ENCODE measurements at places on chromosomes 2 and 18.

GRCh38 chr2:22273853-22274252, 1111.1 kb upstream of the KLHL29 start:
- DNase-seq: no peak

DNA sequence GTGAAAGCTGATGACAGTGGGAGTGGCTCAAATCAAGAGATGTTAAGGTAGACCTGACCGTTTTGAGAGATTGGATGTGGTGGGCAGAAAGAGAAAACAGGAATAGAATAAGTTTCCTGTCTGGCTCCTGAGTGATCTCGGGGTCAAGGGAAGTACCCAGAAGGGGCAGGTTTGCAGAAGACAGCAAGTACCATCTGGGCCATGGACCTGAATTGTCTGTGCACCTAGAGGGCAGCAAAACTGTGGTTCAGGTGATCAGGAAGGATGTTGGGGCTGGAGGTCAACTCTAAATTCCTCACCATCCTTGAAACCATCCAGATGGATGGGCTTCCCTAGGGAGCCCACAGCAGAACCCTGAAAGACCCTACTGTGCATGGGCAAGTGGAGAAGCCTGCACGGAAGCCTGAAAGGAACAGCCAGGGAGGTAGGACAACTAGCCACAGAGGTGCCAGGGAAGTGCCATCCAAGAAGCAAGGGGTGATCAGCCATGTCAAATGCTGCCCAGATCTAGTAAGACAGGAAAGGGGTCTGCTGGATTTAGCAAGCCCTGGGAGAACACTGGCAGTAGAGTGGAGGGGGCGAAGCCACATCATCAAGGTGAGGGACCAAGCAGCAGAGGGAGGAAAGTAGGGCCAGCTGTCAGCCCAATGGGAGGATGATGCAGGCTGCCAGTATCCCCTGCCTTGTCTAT, 8.0 kb downstream of the TEX261 start:
- DNase-seq: no peak

GRCh38 chr2:212535996-212536816, 2.4 kb downstream of the ERBB4 start:
- no peak for DNase-seq

GRCh38 chr18:37252342-37252741, 313.3 kb downstream of the CELF4 start:
- no peak for DNase-seq

DNA sequence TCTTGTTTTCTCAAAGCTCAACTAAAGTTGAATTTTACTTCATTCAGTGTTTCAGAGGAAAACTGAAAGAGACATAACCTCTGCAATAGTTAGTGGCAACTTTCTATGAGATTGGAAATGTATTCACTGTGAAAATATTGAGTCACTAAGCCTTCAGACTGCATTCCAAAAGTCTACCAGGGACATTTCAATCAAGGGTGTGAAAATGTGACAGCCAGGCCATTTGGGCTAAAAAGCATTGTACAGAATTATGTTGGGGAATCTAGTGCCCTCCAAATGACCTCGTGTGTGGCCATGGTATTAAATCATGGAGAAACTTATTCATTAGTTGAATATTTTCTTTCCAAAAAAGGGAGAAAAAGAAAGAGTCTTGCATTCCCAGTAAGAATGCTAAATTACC, 251.9 kb downstream of the GRB14 start:
- no peak for DNase-seq

GRCh38 chr2:167962436-167963226, 284.8 kb downstream of the STK39 start:
- DNase-seq: no peak

GRCh38 chr2:2022941-2023586, 278.7 kb upstream of the PXDN start:
- DNase-seq: no peak

DNA sequence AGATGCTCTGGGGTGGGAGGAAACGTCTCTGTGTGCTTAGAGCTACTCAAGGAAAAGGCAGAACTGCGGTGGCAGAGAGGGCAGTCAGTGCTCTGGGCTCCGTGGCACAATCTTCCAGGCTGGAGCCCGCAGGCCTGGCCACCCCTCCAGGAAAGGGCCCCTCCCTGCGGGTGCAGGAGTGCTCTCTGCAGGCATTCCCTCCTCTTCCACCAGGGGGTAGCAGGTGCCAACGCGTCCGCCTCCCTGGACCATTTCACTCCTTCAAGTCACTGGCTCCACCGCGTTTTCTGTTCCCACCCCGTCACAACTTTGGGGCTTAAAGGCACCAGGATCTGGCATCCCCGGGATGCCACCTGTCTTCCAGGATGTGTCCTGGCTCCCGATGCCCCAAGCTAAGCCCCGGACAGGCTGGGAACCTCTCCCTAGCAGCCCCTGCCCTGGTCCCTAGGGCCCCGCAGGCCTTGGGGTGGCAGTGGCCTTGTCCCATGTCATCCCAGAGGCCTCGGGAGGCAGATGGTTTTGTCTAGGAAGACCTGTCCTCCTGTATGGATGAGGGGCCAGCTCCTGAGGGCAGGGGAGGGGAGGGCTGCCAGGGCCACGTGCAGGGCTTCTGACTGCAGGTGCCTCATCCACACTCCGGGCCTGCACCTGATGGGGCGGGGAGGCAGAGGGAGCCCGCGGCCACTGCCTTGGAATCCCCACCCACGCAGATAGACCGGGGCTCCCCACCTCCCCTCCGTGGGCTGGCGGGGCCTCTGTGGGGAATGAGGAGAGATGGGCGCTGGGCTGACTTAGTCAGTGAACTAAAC, 26.4 kb downstream of the KCNIP3 start:
- no peak for DNase-seq
